Activated naive CD4-positive, alpha-beta T cell treated with anti-CD3 and anti-CD28 coated beads for 36 hours (primary cell): ENCODE measurements at places on chromosomes 13 and 19.

GRCh38 chr13:113202912-113203311, 5.6 kb downstream of the PCID2 start:
- no peak for DNase-seq

DNA sequence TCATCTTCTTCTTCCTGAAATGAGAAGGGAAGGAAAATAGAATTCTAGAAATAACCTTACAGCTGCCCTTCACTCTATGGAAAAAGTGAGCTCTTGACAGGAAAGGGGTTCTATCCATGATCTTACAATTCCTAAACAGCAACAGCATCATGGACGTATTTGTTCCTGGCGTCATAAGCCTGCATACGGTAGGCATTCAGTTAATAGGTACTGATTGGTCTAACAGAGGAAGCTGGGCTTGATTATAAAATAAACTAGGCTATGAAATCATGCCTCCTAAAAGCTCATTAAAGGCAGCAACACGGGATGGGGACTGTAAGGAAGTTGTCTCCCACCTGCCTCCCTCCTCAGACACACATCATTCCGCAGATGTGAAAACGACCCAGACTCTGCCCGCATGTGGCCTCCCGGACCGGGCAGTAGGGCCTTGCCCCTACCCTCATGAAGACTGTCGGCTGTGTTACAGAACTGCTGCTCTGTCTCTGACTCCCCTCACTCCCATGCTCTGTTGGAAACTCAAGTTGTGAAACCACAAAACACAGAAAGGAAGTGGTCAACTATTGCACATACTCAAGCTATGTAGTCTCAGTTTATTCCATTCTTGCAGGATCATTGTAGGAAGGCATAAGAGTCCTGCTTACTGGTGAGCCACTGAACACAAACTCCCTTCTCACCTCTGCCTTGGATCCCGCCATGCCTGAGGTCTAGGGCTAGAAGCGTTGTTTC, 129.8 kb downstream of the DLEU7 start:
- peak; percentile 18 for DNase-seq

GRCh38 chr19:7482584-7483439, 6.0 kb downstream of the PEX11G start:
- DNase-seq = no peak

GRCh38 chr13:32969516-32969941, 46.7 kb upstream of the KL start:
- DNase-seq = no peak

DNA sequence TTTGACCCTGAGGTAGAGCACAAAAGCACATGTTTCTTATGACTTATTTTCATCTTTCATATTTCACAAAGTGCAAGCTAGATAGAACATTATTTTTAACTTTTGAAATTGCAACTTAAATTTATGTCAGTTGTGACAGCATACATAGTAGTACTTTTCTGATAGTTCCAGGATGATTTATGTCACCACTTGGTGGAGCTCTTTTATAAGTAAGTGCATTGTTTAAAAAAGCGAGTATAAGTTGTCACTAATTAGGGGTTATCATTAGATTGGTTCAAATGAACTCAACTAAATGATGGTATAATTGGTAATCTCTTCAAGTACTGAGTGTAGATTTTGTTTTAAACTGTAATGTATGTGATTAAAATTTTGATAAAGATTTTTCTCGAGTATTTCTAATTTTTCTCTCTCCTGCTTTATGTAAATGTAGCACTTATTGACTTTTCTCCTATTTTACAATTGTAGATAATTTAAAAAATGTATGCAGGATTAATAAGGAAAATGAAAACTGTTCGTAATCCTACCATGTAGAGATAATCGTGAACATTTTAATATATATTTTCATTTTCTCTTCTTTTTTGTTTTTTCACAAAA, 31.1 kb downstream of the RB1 start:
- DNase-seq = no peak

GRCh38 chr19:7489609-7490044, 792 bp upstream of the PEX11G start:
- DNase-seq = no peak

- DNase-seq = no peak
These were observed 121.9 kb upstream of the SPACA7 start for GRCh38 chr13:112254061-112254818.

DNA sequence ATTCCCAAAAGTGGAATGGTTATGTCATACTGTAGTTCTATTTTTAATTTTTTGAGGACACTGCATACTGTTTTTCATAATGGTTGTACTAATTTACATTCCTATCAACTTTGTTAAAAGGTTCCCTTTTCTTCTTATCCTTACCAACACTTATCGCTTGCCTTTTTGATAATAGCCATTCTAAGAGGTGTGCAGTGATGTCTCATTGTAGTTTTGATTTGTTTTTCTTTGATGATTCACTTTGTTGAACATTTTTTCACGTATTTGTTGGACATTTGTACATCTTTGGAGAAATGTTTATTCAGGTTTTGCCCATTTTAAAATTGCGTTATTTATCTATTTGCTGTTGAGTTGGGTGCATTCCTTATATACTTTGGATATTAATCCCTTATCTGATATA, 188.8 kb upstream of the SPRY2 start:
- DNase-seq = no peak

GRCh38 chr13:92407858-92408257, 818.7 kb upstream of the GPC6 start:
- no peak for DNase-seq

- no peak for DNase-seq
These were observed 1.8 kb downstream of the CPB2 start for GRCh38 chr13:46103037-46103436.

DNA sequence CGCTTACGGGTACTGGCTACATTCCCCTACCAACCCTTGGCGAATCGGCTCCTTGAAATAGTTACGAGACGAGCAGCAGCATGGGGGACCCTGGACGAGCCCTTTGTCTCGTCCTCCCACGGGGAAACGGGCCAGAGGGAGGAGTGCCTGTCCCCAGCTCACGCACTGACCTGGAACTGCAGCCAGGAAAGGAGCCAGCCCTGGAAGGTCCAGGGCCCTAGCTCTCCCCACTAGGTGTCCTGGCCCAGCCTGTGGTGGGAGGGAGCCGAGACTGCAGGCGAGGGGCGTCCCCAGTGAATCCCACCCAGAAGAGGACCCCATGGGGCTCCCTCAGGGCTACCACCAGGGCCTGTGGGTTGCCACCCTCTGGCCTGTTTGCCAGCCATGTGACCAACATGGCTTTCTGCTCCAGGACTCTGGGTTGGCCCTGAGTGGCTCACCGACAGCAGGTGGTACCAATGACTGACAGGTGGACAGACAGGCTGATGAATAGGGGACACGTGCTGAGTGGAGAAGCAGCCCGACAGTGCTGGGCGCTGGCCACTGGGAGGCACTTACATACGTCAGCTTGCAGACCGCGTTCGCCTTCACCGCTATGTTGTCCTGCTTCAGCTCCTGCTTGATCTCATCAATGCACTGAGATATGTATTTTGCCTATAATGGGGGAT, 13.2 kb downstream of the AP3D1 start:
- DNase-seq = no peak

- DNase-seq = no peak
These were observed 49.8 kb downstream of the BICRA start for GRCh38 chr19:47658431-47659348.

GRCh38 chr13:20116213-20116612, 44.6 kb downstream of the GJA3 start:
- DNase-seq = no peak

- DNase-seq = no peak
These were observed 616.4 kb downstream of the EFNB2 start for GRCh38 chr13:105918842-105919741.

- DNase-seq = peak; percentile 42
These were observed 3.5 kb upstream of the CIRBP start for GRCh38 chr19:1265615-1266128.

- DNase-seq = no peak
These were observed 26.8 kb downstream of the DHX34 start for GRCh38 chr19:47375694-47376588.

GRCh38 chr13:22993148-22993547, 187.6 kb upstream of the SGCG start:
- DNase-seq = no peak

DNA sequence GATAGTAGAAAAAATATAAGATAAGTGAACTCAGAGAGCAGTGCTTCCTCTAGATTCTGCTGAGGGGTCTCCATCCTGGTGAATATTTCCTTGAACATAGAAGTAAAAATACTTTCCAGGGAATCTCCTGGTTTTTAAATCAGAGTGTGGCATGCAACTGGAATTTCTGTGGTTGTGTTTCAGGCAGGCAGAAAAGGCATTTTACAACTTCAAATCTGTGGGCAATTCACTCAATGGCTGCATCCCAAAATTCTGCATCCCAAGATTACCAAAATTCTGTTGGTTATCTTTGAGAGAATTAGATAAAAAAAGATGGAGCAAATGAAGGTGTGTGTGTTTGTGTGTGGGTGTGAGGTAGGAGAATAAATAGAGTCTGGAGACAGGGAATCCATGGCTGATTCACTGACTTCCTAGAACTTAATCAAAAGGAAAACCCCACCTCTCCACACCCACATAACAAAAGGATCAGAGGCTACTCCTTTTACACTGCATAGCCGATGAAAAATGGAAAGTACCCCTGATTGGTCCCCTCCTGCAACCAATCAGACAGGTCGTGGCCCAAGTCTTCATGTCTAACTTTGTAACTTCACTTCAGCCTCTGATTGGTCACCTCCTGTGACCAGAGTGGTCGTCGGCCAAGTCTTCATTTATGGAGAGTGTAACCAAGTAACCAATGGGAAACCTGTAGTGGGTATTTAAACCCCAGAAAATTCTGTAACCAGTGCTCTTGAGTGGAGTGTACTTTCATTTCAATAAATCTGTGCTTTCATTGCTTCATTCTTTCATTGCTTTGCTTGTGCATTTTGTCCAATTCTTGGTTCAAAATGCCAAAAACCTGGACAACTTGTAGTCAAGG, 112.8 kb downstream of the DLEU7 start:
- DNase-seq = no peak

GRCh38 chr19:19217099-19217498, 5.3 kb downstream of the NCAN start:
- no peak for DNase-seq

DNA sequence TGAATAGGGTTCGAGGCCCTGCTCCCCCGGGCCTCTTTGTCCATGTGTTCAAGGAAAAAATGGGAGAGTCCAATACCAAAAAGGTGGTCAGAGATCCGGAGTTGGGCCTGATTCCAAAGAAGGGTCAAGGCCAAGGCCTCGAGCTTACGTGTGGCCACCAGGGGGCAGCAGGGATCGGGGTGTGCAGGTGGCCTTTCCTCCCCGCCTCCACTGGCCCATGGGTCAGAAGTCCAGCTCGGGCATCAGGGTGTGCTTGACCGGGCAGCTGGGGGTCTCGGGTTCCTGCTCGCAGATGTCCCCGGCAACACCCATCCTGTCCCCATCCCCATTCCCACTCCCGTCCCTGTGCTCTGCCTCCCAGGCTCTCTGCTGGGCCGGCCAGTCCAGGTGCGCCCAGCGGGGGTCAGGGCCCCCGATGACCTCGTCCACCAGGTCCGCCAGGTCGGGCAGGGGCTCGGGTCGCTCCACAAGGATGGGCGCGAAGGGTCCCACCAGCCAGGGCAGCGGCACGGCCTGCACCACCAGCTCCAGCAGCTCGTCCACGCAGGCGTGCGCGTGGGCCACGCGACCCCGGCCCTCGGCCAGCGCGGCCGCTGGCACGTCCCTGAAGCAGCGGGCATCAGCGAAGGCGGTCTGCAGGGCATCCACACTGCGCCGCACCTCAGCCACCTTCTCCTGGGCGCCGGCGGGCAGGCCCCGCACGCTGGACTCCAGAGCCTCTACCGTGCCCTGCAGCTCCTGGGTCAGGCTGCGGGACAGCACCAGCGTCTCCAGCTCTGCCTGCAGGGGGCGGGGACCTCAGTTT, 5.2 kb upstream of the PLIN4 start:
- DNase-seq = peak; percentile 42

DNA sequence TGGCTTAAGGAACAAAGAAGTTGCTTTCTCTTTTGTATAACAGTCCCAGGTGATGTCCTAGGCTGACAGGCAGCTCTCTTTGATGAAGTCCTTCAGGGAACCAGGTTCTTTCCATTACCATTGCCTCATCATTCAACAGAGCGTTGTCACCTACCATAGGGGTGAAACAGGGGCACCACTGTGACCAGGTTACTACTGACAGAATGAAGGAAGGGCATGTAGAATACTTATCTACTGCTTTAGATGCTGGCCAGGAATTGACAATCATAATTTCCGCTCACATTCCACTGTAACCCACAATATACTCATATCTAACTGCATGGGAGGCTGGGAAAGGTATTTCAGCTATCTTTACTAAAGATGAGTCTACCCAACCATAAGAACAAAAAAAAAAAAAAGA, 148.0 kb upstream of the FNDC3A start:
- DNase-seq = peak; percentile 35

- DNase-seq = no peak
These were observed 26.4 kb upstream of the SLC7A1 start for GRCh38 chr13:29621841-29622240.

DNA sequence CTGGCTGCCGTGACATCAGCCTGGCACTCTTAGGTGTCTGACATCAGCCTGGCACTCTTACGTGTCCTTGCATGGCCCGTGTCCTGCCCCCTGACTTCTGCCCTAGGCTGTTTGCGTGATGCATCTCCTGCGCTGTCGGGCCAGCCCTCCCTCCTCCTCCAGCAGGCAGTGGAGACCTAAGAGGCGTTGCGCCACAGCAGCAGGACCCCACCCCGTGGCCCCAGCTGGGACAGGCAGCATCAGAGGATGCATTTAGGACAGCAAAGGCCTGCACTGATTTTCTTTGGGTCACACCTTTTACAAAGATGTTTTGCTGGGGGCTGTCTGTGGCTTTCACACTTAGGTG, 65.3 kb downstream of the GPR12 start:
- no peak for DNase-seq

GRCh38 chr13:39955560-39955959, 300.1 kb downstream of the COG6 start:
- DNase-seq = no peak
